ENCODE measurements at places on chromosomes 2 and 18.

- no peak for DNase-seq
Measured at GRCh38 chr2:205827809-205828365, 145.6 kb downstream of the NRP2 start.

- DNase-seq = peak; percentile 40
Measured at GRCh38 chr2:160271171-160272086, 71.4 kb upstream of the ITGB6 start.

GRCh38 chr2:74037379-74037860 is 52.7 kb downstream of the TET3 start:
- peak; percentile 91 for DNase-seq

DNA sequence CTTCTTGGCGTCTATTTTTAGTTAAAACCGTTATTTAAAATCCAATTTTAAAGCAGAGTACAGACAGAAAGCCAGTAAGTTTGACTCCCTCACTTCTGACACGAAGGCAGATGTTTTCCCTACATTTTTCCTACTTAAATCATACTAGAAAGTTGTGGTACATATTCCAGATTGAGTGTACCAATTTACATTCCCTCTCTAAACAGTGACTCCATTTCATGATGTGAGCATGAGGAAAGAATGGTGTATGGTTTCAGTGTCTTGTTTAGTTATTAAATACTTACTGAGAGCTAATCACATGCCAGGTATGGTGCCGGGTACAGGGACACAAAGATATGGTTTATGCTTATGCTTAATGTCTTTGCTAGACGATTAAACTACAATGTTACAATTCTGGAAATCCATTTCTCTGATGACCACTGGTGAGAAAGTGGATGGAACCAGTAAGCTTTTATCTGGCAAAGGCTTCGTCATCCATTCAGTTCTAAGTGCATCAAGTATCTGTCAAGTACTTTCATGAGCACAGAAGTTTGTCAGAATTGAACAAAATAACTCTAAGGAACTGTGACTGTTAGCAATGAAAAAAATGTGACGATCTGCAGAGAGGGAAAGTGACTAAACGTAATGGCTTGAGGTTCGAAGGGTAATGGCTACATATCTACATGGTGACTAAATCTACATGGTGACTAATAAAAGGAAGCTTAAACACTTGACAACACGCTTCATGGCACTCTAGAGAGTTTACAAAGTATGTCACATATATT is 25.7 kb downstream of the MAP4K3 start:
- peak; percentile 71 for DNase-seq

GRCh38 chr2:54482715-54483114 is 26.6 kb downstream of the SPTBN1 start:
- peak; percentile 81 for DNase-seq

GRCh38 chr2:52862801-52863200 is 904.8 kb upstream of the CHAC2 start:
- peak; percentile 1 for DNase-seq

GRCh38 chr2:158779621-158780020 is 15.5 kb upstream of the DAPL1 start:
- DNase-seq = peak; percentile 52

DNA sequence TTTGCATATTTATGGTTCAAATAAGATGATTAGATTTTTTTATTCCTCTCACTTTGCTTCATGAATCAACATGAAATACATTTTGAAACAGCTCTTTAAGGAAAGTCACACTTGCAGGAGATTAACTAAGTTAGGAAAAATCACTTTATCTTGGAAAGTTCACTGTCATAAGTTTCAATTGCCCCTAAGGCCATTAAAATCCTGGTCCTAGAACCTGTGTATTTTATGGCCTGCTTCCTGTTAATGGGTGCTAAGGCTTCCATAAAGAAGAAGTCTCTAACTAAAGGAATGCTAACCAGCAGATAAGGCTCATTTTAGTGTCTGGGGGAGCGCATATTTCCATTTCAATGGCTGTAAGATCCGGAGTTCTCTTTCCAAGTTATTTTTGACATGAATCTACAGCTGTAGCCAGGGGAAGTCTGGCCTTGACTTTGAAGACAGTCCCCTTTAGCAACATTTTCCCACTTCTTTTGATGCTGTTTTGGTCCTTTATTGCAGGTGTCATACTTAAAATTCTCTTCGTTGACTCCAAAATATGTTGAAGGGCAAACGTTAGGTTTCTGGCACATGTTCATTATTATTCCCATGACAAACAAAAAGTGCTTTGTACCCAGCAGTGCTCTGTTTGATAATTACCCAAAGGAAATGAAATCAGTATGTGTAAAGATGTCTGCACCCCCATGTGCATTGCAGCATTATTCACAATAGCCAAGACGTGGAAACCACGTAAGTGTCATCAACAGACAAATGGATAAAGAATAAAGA is 34.4 kb upstream of the SH3BP4 start:
- peak; percentile 46 for DNase-seq

DNA sequence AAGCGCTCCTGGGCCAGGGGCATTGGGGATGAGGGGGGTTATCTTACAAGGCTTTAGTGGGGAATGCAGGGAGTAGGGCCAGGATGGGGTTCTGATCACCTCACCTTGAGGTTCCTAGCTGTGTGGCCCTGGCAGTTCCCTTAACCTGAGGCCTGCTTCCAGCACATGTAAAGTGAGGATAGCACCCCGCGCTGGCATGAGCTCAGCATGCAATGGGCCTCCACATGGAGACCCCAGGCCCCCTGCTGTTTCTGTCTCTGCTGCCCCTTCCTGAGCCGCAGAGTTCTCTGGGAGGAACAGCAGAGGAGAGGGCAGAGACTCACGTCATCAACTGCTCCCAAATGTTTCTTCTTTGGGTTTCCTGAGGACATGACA is 8.6 kb upstream of the TEX51 start:
- no peak for DNase-seq

GRCh38 chr2:229170916-229171315 is 100.2 kb downstream of the PID1 start:
- DNase-seq = peak; percentile 63

DNA sequence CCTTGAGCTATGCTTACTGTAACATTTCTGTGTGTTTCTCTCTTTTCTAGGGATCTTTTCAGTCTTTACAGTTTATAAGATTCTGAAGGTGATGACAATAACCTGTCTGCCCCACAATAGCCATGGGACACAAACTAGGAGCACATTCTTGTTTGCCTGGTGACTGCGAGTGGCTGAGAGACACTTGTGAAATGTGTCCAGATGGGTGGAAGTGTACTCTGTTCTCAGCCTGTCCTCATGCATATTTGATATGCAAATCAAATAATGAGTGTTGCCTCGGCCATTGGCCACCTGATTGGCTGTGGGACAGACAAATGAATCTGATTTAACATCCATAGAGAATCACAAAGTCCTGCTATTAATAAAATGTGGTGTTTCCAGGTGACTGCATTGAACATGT is 246.2 kb downstream of the HNMT start:
- DNase-seq = no peak

- no peak for DNase-seq
Measured at GRCh38 chr18:36322734-36323133, 25.2 kb downstream of the FHOD3 start.

DNA sequence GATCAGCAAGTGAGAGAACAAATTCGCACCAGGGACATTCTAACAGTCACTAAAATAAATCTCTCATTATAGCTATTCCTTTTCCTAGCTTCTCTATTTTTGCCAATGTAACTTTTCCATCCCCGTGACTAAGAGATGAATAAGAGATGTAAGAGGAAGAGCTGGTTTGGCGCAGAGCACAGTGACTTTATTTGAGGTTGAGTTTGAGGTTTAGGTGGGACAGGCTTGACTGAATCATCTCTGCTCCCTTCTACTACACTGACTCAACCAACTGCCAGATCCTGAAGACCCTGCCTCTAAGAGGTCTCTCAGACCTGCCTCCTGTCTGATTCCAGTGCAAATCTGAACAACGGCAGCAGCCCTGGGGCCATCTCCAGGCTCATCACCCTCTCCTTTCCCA is 28.0 kb downstream of the RFX8 start:
- no peak for DNase-seq

DNA sequence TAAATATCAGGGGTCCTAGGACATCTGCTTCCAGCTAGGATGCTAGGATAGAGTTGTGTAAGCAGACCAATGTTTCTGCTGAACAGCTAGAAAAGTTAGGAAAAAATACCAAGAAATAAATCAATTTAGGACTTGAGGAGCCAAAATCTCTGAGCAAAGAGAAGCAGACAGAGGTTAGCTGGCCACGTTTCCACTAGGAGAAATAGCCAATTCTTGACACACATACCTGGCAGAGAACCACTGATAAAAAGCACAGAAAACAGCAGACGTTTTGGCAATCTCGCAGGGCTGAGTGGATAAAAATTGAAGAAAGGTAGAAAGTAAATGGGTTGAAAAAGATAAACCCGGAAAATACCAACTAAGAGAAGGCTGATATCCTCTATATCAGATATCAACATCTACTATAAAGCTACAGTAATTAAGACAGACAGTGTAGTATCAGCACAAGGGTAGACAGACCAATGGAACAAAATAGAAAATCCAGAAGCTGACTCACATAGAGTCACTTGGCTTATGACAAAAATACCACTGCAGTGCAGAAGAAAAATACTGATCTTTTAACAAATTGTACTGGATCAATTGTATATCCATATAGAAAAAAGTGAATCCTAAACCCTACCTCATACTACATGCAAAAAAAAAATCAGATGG is 306.1 kb upstream of the KLHL29 start:
- DNase-seq = no peak

Data from fibroblast of villous mesenchyme (primary cell).